ENCODE measurements at places on chromosomes 12 and 14. TPM values are rescaled to one million over a fixed set of nuclear protein-coding genes. Genes with fewer than 3 reads are reported as not detected.

Gene C14orf132
- total RNA-seq: 4.3 TPM

Gene SERPINA5
- total RNA-seq: 0.20 TPM

Gene SIX4
- total RNA-seq: 2.8 TPM

Gene KLHL33
- total RNA-seq: not detected

Gene PLA2G1B
- total RNA-seq: not detected

Gene ITGB7
- 0.63 TPM for total RNA-seq

Gene OSGEP
- total RNA-seq: 25.2 TPM

Gene NYNRIN
- 0.26 TPM for total RNA-seq

Gene BDKRB1
- 0.38 TPM for total RNA-seq

Gene NOVA1
- 3.8 TPM for total RNA-seq

Gene ADAM21
- total RNA-seq: 0.05 TPM

Gene DNAL1
- total RNA-seq: 8.9 TPM

Gene C12orf54
- total RNA-seq: not detected

Gene C1S
- 44.8 TPM for total RNA-seq

Gene ESR2
- total RNA-seq: 0.09 TPM

Gene ANP32D
- not detected for total RNA-seq

Gene DHRS2
- 6.1 TPM for total RNA-seq

Gene SERPINA3
- 10.6 TPM for total RNA-seq

Gene POLE2
- 15.7 TPM for total RNA-seq

Gene MGAT4C
- 0.06 TPM for total RNA-seq

Gene KIF26A
- 3.4 TPM for total RNA-seq

Gene DCN
- 0.09 TPM for total RNA-seq

Gene CLBA1
- 16.2 TPM for total RNA-seq

Gene SAMD15
- 2.0 TPM for total RNA-seq

Gene STXBP6
- total RNA-seq: 2.4 TPM

Gene KRT83
- 7.2 TPM for total RNA-seq

Gene ABCC9
- total RNA-seq: not detected

Gene DDN
- total RNA-seq: 0.48 TPM

Gene TSHR
- not detected for total RNA-seq

Gene OR6S1
- total RNA-seq: not detected

Gene ADCY4
- not detected for total RNA-seq

Gene SLC22A17
- 6.6 TPM for total RNA-seq
